Sigmoid colon (tissue), 7 donors: ENCODE measurements at places on chromosomes 11 and 22. TPM values are rescaled to one million over a fixed set of nuclear protein-coding genes. Genes with fewer than 3 reads are reported as not detected.

DNA sequence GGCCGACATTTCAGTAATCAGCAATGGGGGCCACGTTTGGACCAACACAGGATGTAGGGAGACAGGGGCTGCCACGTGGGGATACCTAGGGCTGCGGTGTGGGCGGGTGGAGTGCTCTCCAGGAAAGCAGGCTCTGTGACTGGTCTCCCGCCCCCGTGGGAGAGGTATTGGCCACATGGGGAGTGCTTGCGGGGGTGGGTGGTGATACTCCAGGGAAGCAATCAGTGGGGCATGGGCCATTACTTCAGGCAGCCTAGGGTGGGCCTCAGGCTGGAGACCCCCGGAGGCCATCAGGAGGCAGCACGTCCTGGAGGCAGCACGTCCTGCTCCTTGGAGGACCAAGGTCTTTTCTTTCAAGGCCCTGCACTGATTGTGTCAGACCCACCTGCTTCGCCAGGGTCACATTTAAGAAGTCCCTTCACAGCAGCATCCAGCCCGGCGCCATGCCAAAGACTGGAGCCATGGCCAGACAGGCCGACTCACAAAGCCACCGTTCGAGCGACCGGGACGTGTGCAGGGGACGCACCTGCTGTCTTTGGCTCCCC is 3.0 kb upstream of the MUC2 start:
- H3K27ac ChIP-seq, result no peak overlapping the region
- H3K36me3 ChIP-seq, result no peaks in the 10 kb centered on the region
- H3K4me1 ChIP-seq, result no peaks in the 10 kb centered on the region
- H3K4me3 ChIP-seq, result no peak overlapping the region

KDM4E gene
- total RNA-seq, result not detected

TXN2 gene
- total RNA-seq, result 72.2 TPM

DNA sequence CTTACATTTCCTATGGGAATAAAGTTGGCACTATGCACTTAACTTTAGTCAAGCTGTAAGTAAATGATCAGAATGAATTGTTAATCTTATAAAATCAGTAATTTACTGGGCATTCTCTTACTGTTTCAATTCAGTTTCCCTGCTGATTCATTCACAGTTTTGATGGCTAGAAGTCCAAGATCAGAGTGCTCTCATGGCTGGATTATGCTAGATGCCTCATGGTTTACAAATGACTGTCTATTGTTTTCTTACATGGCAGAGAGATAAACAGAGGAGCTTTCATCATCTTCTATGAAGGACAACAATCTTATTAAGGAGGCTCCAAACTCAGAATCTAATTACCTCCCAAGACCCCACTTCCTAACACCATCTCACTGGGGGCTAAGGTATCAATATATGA is 135.1 kb upstream of the CARD18 start:
- no peaks in the 10 kb centered on the region for H3K27me3 ChIP-seq
- H3K4me1 ChIP-seq, result no peaks in the 10 kb centered on the region
- no peak overlapping the region for H3K27ac ChIP-seq
- H3K36me3 ChIP-seq, result no peaks in the 10 kb centered on the region
- no peak for DNase-seq
- H3K4me3 ChIP-seq, result no peak overlapping the region

SHANK2 gene
- 43.8 TPM for total RNA-seq

CASTOR1 gene
- total RNA-seq, result 10.0 TPM

GRCh38 chr11:7488681-7489080 is 3.4 kb downstream of the OLFML1 start:
- H3K4me3 ChIP-seq, result no peak overlapping the region
- H3K27me3 ChIP-seq, result no peaks in the 10 kb centered on the region
- no peak overlapping the region for H3K27ac ChIP-seq
- peaks cover 6% of the 10 kb centered on the region for H3K4me1 ChIP-seq

GRCh38 chr11:118908901-118909618 is 16.7 kb downstream of the BCL9L start:
- no peaks in the 10 kb centered on the region for H3K4me1 ChIP-seq
- peak overlapping the region; percentile 100 for H3K27ac ChIP-seq
- peak; percentile 97 for DNase-seq

DNA sequence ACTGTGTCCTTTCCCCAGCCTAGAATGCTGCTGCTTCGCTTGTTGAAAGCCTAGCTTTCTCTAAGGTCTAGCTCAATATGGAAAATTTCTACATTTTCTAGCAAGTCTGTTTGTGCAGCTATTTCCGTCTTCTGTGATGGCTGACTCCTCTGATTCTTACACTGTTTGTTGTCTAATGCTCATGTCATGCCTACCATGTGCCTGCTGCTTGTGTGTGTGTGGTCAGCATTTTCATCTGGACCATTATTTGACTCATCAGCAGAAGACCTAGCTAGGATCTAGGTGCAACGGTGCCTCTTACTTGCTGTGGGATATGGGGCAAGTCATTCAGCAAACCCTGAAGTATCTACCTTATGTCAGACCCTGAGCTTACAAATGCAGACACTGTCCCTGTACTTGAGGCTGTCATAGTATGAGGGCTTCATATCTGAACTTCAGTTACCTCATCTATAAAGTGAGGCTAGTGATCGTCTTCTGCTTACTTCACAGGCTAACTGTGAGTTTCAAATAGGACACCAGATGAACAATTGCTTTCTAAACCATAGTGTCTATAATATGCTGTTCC is 86.5 kb upstream of the MYO18B start:
- H3K4me3 ChIP-seq, result no peak overlapping the region
- H3K36me3 ChIP-seq, result no peaks in the 10 kb centered on the region
- no peak overlapping the region for H3K27ac ChIP-seq
- no peak for DNase-seq
- H3K27me3 ChIP-seq, result no peaks in the 10 kb centered on the region
- peaks cover 25% of the 10 kb centered on the region for H3K4me1 ChIP-seq

DNA sequence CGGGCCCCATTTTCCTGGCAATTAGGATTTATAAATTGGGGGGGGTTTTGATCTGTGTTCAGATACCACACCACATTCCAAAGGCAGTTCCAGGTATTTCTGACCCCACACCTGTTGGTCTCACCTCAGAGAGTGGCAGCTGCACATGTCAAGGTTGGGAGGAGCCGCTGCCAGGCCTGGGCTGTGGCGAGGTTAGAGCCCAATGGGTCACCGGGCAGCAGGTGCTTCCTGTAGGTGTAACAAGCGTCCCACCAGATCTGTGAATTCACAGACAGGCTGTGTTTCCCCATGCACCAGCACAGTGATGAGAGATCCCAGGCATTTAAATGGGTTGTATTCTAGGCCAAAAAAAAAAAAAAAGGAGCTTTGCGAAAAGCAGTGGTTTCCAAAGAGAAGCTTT is 58.6 kb downstream of the CABIN1 start:
- H3K27ac ChIP-seq, result no peak overlapping the region
- no peak overlapping the region for H3K4me3 ChIP-seq
- H3K36me3 ChIP-seq, result peaks cover 29% of the 10 kb centered on the region

NAV2 gene
- 62.6 TPM for total RNA-seq

DNA sequence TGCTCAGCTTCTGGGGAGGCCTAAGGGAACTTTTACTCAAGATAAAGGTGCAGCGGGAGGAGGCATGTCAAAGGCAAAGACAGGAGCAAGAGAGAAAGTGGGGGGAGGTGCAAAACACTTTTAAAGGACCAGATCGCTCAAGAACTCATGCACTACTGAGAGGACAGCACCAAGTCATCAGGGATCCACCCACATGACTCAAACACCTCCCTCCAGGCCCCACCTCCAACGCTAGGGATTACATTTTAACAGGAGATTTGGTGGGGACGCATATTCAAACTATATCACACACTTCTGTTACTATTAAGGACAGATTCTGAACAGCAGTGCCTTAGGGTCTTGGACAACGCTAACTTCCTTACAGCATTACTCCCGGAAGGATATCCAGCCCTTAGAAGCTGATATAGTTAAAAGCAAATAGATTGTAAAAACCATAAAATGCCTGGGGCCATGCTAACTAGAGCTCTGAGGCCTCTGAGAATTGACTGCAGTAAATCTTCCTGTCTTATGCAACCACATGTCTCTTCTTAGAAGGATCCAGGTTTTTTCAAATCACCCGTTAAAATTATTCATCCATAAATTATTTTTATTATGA is 16.7 kb upstream of the ZC3H12C start:
- H3K27me3 ChIP-seq, result no peaks in the 10 kb centered on the region
- H3K4me1 ChIP-seq, result peaks cover 6% of the 10 kb centered on the region
- no peak overlapping the region for H3K27ac ChIP-seq
- DNase-seq, result no peak

GRCh38 chr11:116929414-116930090 is 92.1 kb upstream of the APOA1 start:
- no peaks in the 10 kb centered on the region for H3K36me3 ChIP-seq
- no peaks in the 10 kb centered on the region for H3K27me3 ChIP-seq
- peak overlapping the region; percentile 66 for H3K27ac ChIP-seq
- DNase-seq, result no peak
- H3K4me1 ChIP-seq, result peaks cover 50% of the 10 kb centered on the region

CCDC15 gene
- total RNA-seq, result 0.71 TPM

- H3K4me1 ChIP-seq, result peaks cover 30% of the 10 kb centered on the region
- H3K4me3 ChIP-seq, result no peak overlapping the region
- H3K27me3 ChIP-seq, result no peaks in the 10 kb centered on the region
- no peaks in the 10 kb centered on the region for H3K36me3 ChIP-seq
- DNase-seq, result peak; percentile 9
- no peak overlapping the region for H3K27ac ChIP-seq
Measured at GRCh38 chr11:76625472-76626186, 44.9 kb downstream of the LRRC32 start.

OR52I1 gene
- total RNA-seq, result not detected

DNA sequence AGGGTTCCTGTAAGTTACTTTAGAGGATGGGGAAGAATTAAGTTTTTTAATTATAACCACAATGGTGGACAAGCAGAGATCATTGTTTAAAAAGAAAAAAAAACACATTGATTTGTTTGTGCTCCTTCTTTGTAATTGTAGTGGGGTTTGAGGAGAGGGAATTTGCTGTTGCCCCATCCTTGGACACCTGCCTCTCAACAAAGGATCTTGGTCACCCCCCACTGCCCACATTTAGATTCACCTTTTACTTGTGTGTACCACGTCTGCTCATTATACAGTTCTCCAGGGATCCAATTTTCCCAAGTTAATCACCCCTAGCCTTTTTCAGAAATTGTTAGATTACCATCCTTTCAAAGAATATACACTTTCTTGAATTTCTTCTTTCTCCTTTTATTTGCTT is 53.0 kb downstream of the DNAJC24 start:
- no peak overlapping the region for H3K27ac ChIP-seq
- no peaks in the 10 kb centered on the region for H3K4me1 ChIP-seq
- no peaks in the 10 kb centered on the region for H3K27me3 ChIP-seq
- no peak overlapping the region for H3K4me3 ChIP-seq

- DNase-seq, result no peak
- H3K36me3 ChIP-seq, result no peaks in the 10 kb centered on the region
- H3K27ac ChIP-seq, result peak overlapping the region; percentile 84
- no peak overlapping the region for H3K4me3 ChIP-seq
Measured at GRCh38 chr11:44773351-44773965, 46.7 kb downstream of the TSPAN18 start.

DNA sequence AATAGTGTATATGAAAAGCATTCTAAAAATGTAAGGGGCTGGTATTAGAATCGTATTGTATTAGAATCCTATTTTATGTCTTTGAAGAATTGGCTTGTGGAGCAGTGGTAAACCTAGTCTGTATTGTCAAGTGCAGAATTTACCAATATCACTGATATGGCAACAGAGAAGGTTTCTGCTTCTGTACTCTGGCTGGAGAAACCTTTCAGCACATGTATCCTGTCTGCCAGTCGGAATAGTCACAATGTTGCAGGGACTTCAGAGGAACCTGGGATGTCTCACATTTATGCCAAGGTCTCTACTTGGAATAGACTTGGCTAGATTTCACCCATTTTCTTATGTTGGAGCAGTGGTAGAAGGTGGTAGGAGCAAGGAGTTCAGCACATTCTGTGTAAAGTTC is 4.4 kb downstream of the MTMR3 start:
- H3K4me3 ChIP-seq, result no peak overlapping the region
- H3K4me1 ChIP-seq, result peaks cover 44% of the 10 kb centered on the region
- H3K36me3 ChIP-seq, result no peaks in the 10 kb centered on the region
- no peak for DNase-seq

GRCh38 chr11:16336204-16336603 is 20.1 kb downstream of the SOX6 start:
- no peak overlapping the region for H3K4me3 ChIP-seq
- H3K4me1 ChIP-seq, result no peaks in the 10 kb centered on the region
- DNase-seq, result no peak
- no peaks in the 10 kb centered on the region for H3K36me3 ChIP-seq
- H3K27me3 ChIP-seq, result no peaks in the 10 kb centered on the region

DNA sequence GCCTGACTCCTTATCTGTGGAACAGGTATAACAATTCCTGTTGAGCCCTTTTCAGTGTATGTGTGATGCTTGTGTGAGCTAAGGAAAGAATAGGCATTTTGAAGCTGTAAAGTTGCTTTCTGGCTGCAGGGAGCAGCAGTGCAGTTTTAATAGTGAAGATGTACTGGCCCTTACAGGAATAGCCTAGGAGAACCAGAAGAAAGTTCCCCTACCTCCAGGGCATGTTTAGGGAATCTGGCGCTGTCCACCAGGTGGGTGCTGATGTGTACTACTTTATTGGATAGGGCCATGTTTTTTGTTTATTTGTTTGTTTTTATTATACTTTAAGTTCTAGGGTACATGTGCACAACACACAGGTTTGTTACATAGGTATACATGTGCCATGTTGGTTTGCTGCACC is 11.5 kb downstream of the BMAL1 start:
- no peak overlapping the region for H3K27ac ChIP-seq
- H3K36me3 ChIP-seq, result no peaks in the 10 kb centered on the region
- DNase-seq, result no peak
- H3K4me3 ChIP-seq, result no peak overlapping the region
- H3K4me1 ChIP-seq, result peaks cover 14% of the 10 kb centered on the region

DNA sequence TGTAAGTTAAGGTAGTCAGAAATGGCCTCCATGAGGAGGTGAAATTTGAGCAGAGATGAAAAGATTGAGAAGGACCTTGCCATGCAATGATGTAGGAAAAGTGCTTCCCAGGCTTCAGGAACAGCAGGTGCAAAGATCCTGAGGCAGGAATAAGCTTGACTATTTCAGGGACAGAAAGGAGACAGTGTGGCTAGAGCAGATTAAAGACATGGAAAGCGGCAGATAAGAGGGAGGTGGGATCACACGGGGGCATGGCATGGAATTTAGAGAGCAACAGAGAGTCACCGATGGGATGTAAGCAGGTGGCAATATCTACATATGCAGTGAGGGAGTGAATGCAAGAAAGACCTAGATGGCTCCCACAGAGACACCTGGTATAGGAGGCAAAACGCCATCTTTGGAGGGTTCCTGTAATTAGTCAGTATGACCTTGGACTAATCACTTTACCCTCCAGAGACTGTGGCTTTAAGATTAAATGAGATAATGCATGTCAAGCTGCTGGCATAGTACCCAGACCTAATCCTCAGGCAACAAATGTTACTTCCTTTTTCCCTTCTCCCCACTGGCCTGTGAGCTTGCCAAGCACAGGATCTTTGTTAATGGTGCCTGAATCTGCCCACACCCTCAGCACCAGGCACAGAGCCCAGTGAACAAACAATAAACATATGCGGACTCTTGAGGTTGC is 24.6 kb upstream of the ACER3 start:
- no peaks in the 10 kb centered on the region for H3K27me3 ChIP-seq
- DNase-seq, result no peak
- H3K36me3 ChIP-seq, result no peaks in the 10 kb centered on the region
- no peak overlapping the region for H3K27ac ChIP-seq
- H3K4me3 ChIP-seq, result no peak overlapping the region
